ENCODE measurements at places on chromosomes 2 and 18.

- no peak for DNase-seq
Measured at GRCh38 chr2:8403876-8404275, 278.0 kb upstream of the ID2 start.

DNA sequence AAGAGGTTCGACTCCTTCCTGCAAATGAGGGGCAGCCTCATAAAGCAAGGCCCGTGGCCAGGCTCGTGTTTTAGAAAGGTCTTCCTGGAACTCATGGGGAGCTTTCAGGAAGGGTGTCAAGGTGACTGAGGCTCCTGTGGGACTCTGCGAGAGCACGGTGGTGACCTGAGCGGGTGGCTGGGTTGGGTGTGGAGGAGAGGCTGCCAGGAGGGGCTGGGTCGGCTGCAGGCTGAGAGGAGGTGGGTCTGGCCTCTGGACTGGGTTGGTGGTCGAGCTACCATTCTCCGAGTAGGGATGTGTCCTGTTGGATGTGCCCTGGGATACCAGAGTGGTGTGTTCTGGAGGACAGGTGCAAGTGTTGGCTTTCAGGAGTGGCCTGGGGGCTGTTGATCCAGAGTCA, 86.4 kb downstream of the DGKD start:
- DNase-seq, result no peak

DNA sequence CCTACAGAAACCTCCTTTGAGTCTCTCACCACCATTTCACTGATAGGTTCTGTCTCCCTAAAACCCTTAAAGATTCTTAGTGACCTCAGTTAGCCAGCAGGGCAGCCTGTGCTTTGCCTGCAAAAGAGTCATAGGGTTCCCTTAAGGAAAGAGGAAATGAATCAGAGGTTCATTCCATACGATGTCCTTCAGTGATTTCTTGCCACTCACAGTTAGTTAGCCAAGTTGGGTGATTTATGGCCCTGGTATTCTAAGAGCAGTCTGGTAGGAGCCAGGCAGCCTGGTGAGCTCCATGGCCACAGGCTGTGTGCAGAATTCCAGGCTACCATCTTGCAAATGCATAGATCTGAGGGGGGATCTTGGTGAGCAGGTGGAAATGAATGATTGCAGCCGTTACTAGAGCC, 18.7 kb upstream of the CCBE1 start:
- no peak for DNase-seq

- DNase-seq, result no peak
Measured at GRCh38 chr2:38523728-38524437, 78.8 kb downstream of the HNRNPLL start.

DNA sequence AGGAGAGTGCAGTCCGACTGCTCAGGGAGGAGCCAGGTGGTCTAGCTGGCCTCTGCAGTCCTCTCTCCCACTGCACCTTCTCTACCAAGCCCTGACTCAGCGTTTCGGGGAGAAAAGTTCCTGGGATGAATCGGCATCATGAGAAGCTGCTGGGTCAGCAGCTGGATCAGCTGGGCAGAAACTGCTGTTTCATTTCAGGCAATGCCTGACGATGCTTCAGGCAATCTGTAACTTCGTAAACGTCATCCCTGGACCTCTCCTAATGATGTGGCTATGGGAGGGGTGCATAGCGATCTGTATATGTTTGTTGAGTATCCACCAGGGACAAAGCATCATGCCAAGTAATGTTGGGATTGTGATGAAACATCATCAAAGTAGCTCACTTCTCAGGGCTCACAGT, 20.7 kb downstream of the LIPG start:
- DNase-seq, result no peak

GRCh38 chr18:27564066-27564465, 379.0 kb upstream of the CHST9 start:
- no peak for DNase-seq

DNA sequence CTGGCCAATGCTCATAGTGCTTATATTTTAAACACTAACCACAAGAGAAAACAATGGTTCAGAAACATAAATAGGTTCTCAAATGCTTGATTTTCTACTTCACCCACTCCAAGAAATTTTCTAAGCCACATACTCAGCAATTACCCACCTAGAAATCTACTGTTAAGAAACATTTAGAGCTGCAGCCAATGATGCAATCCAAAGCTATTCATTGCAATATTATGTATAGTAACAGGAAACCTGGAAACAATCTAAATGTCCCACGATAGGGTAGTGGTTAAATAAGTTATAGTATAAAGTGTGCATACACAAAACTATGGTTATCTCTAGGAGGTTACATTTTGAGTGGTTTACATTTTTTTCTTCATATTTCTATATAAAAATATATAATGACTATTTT, 5.7 kb downstream of the FAM237A start:
- no peak for DNase-seq

GRCh38 chr18:10090668-10091067, 176.9 kb downstream of the VAPA start:
- no peak for DNase-seq

- DNase-seq, result no peak
Measured at GRCh38 chr18:36338403-36338933, 41.0 kb downstream of the FHOD3 start.

DNA sequence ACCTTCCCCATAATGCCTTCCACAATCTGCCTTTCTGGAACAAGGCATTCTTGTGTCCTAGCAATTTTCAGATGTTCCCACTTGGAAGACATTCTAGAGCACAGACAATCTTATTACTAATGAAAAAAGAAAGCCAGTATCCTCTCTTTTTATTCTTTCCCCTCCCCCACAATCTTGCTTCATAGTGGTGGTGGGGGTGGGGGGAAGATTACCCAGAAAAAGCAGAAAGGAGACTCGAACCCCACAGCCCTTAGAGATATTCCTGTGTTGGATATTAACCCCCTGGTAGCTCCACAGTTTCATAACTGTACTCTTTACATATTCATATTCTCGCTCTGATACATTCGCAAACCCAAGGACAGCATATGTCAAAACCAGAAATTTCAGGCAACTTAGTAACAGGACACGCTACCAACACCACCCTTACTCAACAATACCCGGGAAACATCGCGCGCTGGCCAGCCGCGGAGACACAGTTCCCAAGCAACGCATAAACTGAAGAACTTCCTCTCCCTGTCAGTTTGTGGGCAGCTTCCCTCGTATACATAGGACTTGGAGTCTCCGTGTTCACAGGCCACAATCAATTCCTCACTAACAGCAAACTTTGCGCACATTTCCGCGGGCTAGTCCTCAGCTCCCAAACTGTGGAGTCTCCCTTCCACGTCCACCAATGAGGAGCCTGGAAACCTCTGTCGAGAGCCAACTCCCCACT, 793 bp downstream of the NR4A2 start:
- no peak for DNase-seq

GRCh38 chr2:133213651-133214050, 354.6 kb downstream of the NCKAP5 start:
- DNase-seq, result no peak
